ENCODE measurements at places on chromosomes 4 and X.

GRCh38 chr4:186255122-186255521 is 10.9 kb upstream of the F11 start:
- no peak for DNase-seq

- no peak for DNase-seq
These were observed 39.0 kb upstream of the SLC7A3 start for GRCh38 chrX:70969635-70970481.

DNA sequence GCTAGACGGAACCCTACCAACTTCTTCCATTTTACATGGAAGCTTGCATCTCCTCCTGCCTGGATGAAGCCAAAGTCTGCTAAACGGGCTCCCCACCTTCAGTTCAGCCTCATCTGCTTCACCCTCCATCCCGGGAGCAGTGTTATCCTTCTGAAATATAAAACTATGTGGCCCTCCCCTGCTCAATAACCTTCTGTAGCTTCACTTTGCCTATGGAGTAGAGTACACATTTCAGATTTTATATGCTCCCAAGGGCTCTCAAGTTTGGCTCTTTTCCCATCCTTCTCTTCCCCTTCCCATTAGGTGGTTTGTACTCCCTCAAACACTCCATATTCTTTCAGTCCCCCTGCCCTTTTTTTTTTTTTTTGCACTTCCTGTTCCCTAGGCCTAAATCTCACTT is 115.9 kb upstream of the RAI2 start:
- no peak for DNase-seq

- no peak for DNase-seq
These were observed 33.2 kb downstream of the ARAP2 start for GRCh38 chr4:36211084-36211483.

DNA sequence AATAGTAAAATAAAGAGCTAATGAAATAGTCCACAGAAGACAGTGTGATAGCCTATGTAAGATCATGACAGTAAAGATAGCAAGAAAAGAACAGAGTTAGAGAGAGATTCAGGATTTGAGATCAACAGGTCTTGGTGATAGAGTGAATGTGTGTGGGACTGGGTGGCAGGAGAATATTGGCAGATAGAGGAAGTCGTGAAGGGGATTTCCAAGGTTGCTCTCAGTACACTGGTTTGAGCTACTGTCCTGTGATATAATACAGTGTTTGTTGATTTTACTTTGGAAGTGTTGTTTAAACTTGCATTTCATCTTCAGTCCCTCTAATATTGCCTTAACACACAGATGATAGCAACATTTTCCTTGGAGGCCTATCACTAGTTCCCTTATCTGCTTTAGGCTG is 44.1 kb downstream of the DTHD1 start:
- DNase-seq: no peak

DNA sequence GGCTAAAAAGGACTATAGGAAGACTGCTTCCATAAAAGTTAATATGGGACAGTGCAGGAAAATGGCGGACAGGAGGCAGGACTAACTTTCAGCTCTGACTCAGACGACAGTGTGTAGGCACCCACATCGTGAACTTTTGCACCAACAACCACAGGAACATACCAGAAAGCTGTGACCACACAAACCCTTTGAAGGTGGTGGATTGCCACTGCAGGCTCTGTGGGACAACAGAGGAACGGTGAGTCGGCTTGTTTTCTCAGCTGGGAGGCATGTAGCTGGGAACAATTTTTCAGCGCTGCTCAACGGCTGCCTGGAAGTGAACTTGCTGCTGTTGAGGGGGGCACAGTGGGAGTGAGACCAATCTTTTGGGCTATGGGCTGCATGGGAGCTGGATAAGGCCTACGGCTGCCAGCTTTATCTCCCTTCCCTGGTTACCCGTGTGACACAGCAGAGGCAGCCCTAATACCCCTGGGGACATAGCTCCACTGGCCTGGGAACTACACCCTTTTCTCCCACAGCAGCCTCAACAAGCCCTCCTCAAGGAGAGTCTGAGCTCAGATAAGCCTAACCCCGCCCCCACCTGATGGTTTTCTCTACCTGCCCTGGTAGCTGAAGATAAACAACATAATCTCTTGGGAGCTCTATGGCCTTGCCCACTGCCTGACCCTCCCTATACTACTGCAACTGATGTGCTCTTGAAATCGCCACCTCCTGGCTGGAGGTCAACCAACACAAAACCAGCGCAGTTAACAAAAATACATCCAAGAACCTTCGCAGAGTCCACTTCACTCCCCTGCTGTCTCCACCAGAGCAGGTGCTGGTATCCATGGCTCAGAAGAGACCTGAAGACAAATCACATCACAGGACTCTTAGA is 1537.0 kb downstream of the C4orf33 start:
- no peak for DNase-seq

- no peak for DNase-seq
These were observed 607.4 kb upstream of the FAM241A start for GRCh38 chr4:111537871-111538270.

- DNase-seq: no peak
These were observed 31.1 kb downstream of the RAB28 start for GRCh38 chr4:13452927-13453579.

DNA sequence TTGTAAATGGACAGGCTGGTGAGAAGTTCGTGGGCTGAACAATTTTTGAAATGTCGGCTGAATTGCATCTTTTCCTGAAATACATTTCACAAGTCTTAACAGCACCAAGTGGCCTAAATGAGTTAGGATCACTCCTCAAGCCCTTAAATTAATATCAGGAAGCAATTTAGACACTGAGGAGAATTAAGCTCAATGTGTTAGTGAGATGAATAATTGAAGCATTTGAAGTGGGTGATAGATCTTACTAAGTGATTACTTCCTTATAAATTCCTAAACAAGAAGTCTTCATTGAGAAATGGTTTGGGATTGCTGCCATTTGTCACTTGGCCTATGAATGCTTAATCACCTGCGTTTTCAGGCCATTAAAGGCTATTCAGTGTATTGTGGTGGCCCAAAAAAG is 116.8 kb downstream of the NAA11 start:
- DNase-seq: no peak

GRCh38 chr4:69546134-69546765 is 50.5 kb upstream of the UGT2B4 start:
- DNase-seq: no peak

GRCh38 chrX:102712216-102712966 is at the start of gene GPRASP2:
Gene GPRASP2, plus strand, starts transcription at chrX:102712448. Its CDS starts 2,422 bp downstream, at chrX:102714870.
- peak; percentile 20 for DNase-seq

- peak; percentile 11 for DNase-seq
These were observed 123.2 kb upstream of the FAM9C start for GRCh38 chrX:13167481-13168231.

- DNase-seq: no peak
These were observed 128.2 kb downstream of the CPEB2 start for GRCh38 chr4:15130441-15130840.

DNA sequence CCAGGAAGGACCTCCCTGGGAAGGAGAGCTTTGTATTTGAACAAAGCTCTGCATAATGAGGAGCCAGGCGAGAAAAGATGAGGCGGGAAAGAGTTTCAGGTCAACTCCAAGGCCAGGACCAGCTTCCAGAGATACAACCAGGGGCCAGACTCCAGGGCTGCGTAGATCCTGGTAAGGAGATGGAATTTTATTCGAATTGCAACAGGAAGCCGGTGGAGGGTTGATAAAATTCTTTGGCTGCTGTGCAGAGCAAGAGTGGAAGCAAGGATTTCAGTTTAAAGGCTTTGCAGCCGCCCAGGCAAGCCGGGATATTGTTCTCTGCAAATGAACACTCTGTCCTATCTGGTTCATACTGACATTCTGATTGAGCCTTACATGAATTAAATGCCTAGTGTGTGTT is 40.2 kb upstream of the CBR4 start:
- no peak for DNase-seq

DNA sequence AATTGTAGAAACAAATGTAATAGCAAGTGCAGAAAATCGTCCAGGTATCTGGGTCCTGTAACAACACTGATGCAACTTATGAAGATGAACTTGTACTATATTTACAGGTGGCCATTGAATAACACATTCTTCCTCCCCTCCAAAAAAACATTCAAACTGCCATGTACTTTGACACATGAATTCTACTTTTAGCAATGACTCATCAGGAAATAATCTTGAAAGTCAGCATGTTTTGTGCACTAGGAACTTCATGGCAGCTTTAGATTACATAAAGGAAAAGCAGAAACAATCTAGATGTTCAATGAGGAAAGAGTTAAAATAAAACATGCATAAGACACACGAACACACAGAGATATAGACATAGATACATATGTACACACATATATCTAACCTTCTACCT is 2.5 kb downstream of the PABPC1L2A start:
- DNase-seq: no peak

- no peak for DNase-seq
These were observed 93.9 kb downstream of the FAM53A start for GRCh38 chr4:1590244-1590643.

GRCh38 chr4:176054942-176055341 is 10.7 kb upstream of the WDR17 start:
- DNase-seq: no peak

- no peak for DNase-seq
These were observed 38.7 kb downstream of the HNRNPD start for GRCh38 chr4:82335043-82335442.

GRCh38 chr4:138021139-138021830 is 220.9 kb downstream of the SLC7A11 start:
- no peak for DNase-seq

- DNase-seq: no peak
These were observed 1883.4 kb downstream of the STIM2 start for GRCh38 chr4:28744066-28744465.

DNA sequence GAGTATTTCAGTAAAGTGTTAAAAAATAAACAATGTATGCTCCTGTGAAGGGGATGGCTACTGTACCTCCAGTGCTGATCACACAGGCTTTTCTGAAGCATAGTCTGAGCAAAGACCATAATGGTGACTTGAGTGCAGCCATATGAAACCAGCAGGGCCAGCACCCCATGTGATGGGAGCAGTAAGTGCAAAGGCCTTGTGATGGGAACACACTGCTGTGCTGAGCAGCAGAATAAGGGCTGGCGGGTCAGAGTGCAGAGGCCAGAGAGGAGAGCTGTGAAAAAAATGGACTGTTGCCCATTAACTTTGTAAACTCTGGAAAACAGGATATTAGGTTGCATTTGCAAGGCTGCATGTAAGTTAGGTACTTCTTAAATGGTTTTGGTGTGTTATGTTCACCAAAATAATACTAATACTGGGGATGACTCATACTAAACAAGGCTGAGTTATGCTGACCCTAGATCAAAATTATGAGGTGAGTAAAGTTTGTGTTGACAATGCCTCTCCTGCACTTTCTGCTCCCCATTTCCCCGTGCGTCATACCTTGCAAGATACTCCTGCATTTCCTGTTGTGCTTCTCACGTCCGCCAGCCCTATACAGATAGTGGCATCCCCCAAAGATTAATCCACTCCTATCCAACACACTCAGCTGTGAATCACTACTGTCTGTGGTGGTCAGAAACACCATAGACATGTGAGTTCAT is 67.0 kb upstream of the FAM9A start:
- no peak for DNase-seq

DNA sequence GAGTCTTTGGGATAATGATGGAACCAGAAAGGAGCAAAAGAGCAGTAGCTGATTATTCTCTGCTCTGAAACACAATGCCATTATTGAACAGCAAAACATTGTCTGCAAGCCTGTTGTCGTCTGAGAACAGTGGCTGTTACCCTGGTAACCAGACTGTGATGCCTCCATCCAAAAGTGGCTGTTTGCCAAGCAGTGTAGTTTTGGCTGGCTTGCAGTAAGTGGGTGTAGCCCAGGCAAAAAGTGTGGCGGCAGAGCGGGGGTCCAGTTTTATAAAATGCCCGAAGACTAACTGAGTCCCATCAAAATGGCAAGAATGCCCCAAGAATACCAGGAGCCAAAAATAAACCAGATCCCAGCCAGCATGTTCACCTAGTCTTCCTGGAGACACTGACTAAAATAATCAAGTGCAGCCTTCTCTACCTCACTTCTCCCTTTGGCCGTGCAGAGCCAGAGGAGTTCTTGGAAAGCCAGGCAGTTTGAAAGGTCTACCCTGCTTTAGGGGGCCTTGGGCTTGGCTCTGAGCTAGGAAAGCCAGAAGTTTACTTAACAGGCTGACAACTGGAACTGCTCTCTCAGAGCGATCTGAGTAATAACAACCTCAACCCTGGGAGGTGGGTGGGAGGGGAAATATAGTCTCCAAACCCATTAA is 2.6 kb downstream of the PLP1 start:
- DNase-seq: no peak

DNA sequence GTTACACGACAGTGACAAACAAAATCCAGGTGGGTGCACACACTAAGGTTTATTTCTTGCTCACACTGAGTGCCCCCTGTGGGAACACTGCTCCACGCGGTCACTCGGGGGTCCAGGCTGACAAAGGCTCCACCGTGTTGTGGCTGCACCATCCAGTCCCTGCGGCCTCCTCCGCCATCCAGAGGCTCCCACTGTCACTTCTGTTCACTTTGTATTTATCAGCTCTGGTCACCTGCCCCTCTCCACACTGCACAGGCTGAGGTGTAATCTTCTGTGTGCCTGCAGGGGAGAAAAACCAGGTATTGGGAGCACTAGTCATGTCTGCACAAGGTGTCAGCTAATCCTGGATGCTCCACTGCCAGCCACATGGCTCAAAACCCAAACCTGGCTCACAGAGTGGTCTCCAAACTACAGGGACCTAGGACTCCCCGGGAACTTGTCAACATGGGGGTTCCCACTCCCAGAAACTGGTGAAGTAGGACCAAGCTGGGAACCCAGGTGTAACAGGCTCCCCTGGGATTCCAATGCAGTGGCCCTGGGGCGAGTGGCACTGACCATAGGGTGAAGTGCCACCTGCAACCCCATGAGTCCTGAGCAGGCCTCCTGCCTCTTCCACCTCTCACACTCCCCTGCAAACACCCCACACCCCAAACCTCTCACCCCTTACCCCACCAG is 25.5 kb downstream of the HMX1 start:
- peak; percentile 5 for DNase-seq

DNA sequence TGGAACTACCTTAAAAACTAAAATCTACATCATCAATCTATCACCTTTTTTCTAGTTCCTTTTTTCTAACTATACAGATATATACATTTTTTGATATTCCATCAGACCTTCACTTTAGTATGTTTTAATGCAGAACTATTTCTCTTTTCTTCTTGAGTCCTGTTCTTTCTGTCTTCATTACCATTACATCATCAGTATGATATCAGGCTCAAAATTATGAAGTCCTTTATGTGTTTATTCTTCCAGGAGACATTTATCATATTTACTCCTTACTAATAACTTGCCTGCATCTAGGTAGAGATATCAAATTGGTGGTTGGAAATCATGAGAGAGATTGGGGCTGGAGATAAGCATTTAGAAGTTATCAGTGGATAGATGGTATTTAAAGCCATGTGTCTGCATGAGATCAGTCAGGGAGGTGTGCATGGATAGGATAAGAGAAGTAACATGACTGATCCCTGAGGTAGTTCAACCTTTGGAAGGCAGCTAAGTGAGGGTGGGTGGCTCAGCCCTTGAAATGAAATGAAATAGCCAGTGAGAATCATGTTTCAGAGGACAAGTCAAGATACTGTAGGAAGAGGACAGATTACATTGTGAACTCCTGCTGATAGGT is 43.1 kb downstream of the MRPL1 start:
- DNase-seq: no peak

DNA sequence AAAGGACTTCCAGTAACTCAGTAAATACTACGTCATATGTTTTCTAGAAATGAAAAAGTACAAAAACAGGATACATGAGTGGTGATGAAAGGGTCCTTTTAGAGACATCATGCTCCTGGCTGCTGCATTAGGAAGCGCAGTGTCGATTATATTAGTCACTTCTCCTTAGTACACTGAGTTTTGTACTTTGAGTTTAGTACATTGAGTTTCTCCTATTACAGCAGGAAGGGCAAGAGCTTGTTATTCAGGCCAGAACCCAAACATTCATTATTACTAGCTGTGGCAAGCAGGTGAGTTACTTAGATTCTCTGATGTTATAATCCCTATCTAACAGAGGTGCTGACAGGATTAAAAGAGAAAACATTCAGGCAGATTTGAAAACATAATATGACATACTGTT is 21.3 kb downstream of the RPGR start:
- DNase-seq: no peak

Data from activated naive CD4-positive, alpha-beta T cell treated with anti-CD3 and anti-CD28 coated beads, Interleukin-2, amount 50 U/mL, for 16 hours (primary cell).